ENCODE measurements at places on chromosomes 1 and 21. TPM values are rescaled to one million over a fixed set of nuclear protein-coding genes. Genes with fewer than 3 reads are reported as not detected.

The NCF2 gene
- 15.2 TPM for total RNA-seq

The CDC20 gene
- total RNA-seq = 0.46 TPM

The PBX1 gene
- 1.3 TPM for total RNA-seq

The OR2L5 gene
- not detected for total RNA-seq
